Retinal pigment epithelial cell (primary cell): ENCODE measurements at places on chromosomes 6 and 20.

GRCh38 chr6:166267526-166267925, 40.7 kb downstream of the PRR18 start:
- DNase-seq, result no peak

- DNase-seq, result no peak
These were observed 205.6 kb upstream of the GGTLC1 start for GRCh38 chr20:24194143-24194542.

DNA sequence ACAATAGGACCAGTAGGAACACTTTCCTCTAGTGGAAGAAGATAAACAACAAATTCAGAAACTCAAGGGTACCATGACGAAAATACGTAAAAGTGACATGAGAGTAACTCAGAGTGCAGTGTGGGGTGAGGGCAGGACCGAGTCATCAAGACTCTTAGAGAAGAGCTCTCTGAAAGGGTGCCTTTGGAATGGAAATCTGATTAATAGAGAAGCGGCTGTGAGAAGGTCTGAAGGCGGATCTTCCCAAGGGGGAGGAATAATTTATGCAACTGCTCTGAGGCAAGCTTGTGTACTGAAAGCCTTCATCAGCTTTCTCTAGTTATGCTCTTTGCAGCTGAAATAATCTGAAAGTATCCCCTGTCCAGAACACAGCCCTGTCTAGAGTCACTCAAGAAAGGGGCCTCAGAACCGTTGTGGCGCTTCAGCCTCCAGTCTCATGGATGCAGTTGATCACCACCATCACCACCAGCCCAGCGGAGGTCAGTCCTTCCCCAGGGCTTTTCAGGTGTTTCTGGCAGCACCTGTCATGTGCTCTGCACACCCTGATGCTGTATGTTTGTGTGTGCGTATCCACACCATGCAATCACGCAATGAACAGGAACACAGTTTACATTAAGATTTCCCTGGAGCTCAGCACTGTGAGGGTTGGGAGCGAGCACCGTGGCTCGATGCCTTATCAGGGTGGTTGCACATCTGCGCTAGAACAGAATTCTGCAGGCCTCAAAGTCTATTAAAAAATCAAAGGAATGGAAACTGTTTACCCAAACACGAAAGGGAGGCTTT, 396.5 kb downstream of the SMOC2 start:
- DNase-seq, result no peak

GRCh38 chr6:131029626-131030297, 33.3 kb downstream of the EPB41L2 start:
- no peak for DNase-seq

DNA sequence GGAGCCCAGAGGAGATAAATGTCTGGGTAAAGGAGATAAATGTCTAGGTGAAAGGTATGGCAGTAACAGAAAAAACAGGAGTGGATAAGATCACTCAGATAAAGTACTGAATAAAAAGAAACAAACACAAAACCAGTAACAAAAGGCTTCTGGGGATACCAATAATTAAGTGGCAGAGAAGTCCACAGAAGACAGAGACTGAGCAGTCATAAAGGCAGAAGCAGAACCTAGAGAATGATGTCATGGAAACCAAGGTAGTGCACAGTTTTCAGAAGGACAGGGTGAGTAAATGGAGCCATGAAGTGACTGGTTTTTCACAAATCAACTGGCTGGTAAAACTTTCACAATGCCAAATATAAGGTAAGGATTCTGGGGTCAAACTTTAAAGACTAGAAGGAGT, 80.9 kb upstream of the PLN start:
- DNase-seq, result no peak

DNA sequence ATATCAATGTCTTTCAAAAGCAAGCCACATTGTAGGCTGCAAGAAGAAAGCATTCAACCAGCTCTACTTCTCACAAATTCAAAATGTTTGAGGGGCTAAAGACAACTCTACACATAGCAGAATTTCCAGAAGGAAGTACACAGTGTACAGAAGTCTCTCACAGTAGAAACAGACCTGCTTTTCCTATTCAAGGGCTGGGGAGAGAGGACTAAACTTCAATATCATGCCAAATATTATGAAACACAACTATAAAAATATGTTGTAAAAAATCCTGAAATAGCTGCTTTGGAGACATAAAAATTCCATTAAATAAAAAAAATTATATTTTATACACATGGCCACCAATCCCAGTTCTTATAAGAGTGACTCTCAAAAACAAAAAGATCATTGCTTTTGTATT, 70.8 kb upstream of the IPCEF1 start:
- no peak for DNase-seq

DNA sequence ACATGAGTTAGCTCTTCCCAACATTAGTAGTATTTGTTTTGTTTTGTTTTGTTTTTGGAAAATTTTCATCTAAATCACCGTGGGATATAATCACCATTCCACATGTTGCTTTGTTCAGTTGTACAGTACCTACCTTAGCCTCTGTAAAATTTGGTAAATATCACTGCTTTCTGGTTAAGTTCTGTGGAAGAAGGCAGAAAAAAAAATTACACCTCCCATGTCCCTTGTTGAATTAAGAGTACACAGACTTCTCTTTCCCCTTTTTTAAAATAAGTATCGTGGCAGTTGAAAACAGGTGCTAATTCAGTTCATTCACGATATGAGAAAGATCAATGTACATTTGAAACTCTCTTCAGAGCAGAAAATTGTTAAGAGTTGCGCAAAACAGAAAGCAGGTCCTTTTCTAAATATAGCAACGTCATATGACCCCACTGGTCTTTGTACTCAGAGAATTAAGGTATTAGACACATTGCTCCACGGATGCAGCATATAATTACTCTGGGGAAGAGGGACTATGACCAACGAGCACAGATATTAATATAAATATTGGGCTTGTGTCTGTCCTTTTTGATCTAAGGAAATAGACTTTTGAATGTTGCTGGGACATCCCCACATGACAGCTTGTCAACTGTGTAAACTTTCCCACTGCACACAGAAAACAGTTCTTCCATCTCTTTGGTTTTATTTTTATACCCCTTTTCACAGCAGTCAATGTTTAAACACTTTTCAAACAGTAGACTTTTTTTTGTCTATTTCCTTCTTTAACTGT, 58.6 kb upstream of the ZNF217 start:
- no peak for DNase-seq

DNA sequence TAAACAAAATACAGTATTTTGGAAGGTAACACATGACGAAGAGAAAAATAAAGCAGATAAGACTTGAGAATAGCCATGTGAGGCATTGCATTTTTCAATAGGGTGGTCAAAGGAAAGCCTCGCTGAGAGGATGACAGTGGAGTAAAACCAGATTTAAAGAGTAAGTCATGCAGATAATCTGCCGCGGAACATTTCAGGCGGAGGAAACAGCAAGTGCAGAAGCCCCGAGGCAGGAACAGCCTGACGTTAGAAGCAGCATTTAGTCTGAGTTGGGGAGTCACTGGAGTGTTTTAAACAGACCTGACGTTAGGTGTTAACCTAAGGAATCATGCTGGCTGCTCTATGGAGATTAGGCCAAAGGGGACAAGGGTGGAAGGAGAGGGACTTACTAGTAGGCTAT, 65.0 kb upstream of the VSTM2L start:
- no peak for DNase-seq

- no peak for DNase-seq
These were observed 31.3 kb upstream of the AFDN start for GRCh38 chr6:167795321-167795811.

GRCh38 chr20:23277316-23277715, 73.3 kb upstream of the NXT1 start:
- no peak for DNase-seq

- DNase-seq, result no peak
These were observed 8.0 kb upstream of the PKIG start for GRCh38 chr20:44574372-44574771.

- DNase-seq, result peak; percentile 21
These were observed 372.7 kb upstream of the SULF2 start for GRCh38 chr20:48158014-48158413.

DNA sequence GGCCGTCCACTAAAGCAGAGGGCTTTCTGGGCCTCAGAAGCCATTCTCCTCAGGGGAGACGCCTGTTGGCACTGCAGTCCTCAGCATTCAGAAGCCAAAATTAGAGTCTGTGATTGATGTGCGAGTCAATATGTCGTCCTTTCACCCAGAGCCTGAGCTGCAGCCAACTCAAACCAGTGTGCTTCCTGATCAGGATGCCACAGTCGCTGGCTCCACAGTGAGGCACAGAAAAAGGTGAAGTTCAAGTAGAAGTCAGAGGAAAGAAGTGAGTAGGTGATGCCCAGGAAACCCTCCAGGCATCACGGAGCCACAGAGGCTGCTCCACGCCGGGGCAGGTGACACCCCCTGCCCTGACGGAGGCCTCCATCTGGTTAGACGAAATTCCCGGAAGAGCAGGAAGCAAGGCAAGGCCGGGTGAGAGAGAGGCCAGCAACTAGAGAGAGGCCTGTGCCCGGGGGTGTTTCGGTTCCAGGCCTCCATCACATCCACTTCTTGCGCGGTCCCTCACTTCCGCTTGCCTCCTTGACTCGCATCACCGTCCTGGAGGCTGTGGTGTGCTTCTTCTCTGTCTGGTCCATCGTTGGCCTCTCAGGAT, 177.7 kb upstream of the SNX9 start:
- DNase-seq, result no peak

DNA sequence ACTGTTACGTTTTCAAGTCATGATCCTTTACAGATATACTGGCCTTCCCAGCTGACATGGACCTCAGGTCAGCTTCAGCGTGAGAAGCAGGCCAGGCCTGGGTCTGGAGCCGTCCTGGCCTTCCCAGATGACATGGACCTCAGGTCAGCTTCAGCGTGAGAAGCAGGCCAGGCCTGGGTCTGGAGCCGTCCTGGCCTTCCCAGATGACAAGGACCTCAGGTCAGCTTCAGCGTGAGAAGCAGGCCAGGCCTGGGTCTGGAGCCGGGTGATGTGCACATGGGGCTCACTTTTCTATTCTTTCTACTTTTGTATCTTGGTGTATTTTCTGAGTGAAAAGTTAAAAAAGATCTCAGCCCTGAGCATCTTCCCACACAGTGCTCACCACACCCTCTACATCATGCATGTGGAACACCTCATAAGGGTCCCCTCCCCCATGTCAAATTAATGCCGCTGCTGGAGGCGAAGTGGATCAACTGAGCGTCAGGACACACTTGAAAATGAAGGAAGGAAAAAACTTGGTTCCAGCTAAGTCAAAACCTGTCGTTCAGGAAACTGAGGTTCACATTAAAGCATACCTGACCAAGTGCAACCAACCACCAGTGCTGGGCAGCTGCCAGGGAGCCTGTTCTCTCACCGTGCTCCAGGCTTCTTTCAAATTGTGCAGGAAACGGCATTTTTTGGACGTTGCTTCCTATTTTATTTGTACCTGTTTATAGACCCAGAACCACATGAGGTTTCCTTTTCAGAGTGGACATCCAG, 32.2 kb downstream of the KIF25 start:
- DNase-seq, result no peak
